Jurkat, Clone E6-1 (cell line): ENCODE measurements at places on chromosomes 6 and 20.

DNA sequence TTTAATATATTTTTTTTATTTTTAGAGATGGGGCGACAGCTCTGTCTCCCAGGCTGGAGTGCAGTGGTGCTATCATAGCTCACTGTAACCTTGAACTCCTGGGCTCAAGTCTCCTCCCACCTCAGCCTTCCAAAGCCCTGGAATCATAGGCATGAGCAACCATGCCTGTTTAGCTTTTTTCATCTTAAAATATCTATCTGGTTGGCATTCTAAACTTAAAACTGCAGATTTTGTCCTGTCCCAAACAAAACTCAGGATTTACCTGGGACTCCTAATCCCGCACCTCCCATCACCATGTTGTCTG is 124.7 kb downstream of the SULF2 start:
- no peak for DNase-seq

GRCh38 chr20:41902346-41902745 is 284.2 kb upstream of the CHD6 start:
- DNase-seq = no peak

DNA sequence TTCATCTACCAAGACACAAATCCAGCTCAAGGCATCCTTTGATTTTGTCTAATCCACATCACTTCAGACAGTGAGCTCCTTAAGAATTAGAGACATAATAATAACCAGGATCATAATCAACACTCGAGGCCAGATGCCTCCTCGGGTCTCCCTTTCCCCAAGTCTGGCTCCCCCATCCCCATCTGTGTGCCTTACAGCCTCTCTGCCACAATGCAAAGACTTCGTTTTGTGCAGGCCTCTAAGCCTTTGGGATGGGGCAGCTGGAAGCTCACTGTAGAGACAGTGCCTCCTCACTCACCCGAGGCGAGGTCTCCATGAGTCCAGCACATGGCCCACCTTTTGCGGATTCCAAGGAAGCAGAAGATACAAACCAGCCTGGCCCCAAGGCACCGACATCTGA is 30.3 kb downstream of the LRFN2 start:
- DNase-seq = no peak

DNA sequence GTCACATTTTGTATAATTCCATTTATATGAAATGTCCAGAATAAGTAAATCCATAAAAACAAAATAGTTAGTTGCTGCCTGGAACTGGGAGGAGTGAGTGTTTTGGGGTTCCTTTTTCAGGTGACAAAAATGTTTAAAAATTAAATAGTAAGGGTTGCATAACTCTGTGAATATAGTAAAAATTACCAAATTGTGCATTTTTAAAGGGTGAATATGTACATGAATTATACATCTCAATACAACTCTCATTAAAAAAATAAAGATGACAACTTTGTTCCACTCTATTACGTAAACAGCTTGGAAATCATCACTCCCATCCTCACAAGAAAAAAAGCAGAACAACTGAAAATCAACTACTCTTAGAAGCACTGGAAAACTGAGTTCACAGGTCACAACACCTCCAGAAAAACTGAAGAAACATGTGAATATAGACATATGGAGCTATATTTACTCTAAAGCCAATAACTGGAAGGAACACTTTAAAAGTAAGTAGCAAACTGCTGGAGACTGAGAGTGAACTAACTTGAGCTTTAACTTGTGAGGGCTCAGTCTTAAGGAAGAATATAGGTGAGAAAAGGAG is 40.0 kb downstream of the RANBP9 start:
- no peak for DNase-seq

- no peak for DNase-seq
Measured at GRCh38 chr6:116447052-116447451, 14.1 kb upstream of the CALHM6 start.

- no peak for DNase-seq
Measured at GRCh38 chr6:71481801-71482200, 193.2 kb downstream of the OGFRL1 start.

DNA sequence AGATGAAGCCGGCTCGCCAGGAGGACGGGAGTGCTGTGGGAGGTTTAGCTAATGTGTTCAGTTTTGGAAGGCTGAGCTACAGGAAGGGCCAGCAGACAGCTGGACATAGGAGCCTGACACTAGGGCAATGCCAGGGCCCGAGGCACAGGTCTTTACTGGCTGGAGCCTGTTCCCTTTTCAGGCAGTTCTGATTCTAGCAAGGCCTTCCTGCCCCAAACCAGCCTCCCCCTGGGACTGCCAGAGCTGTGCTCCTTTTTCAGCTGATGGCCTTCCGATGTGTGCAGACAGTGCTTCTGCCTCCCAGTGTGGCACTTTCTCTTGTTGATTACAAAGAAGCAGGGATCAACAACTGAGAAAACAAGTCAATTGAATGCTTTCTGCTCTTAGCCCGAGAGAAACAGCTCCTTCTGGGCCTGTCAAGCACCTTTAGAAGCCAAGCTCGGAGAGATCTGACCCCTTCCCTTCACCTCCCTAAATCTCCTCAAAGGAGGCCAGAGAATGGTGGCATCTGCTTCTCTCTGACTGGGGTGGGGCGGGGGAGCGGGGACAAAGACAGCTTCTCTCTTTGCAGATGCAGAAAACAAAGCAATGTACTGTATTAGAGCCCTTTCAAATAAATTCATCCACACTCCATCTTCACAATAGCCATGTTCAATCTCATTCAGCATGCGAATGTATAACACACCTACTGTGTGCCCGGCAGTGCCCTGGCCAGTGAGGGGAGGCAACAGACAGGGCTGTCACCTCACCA is 63.2 kb downstream of the RAB44 start:
- no peak for DNase-seq

DNA sequence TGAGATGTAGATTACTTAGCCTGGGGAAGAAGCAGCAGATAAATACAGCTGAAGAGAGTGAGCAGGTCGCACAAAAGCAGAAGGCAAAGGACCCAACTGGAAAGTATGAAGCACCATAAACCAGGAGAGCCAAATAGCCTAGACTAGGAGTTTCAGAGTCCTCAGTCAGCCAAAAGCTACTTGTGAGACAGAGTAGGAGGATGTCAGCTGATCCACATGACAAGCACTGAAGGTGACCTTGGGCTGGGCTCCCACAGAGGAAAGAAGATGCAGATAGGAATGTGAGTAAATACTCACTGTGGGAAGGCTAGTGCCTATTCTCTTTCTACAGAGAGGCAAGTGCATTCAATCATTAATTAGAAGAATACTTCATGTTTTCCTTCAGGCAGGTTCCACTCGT is 274.0 kb upstream of the POU3F2 start:
- DNase-seq = no peak

- DNase-seq = peak; percentile 74
Measured at GRCh38 chr6:42007286-42008137, 42.8 kb upstream of the TAF8 start.

DNA sequence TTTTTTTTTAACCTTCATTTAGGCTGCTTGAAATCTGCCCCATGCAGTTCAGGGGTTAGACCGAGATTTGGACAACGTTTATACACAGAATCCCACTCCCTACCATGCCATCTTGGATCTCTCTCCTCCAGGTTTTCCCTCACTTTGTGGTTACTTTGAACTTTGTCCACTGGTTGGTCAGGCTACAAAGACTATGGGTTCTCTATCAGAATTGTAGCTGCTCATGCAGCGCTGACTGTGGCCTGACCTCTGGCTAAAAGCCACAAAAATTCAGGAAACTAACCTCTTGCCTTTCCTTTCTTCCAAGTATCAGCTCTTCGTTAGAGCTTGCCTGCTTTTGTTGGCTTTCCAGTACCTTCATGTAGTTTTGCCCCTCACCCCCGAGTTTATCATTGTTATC is 44.9 kb upstream of the KCNG1 start:
- no peak for DNase-seq

- DNase-seq = peak; percentile 52
Measured at GRCh38 chr6:37102299-37103168, 67.4 kb upstream of the PIM1 start.

- DNase-seq = no peak
Measured at GRCh38 chr6:53646606-53647005, 18.9 kb downstream of the KLHL31 start.

DNA sequence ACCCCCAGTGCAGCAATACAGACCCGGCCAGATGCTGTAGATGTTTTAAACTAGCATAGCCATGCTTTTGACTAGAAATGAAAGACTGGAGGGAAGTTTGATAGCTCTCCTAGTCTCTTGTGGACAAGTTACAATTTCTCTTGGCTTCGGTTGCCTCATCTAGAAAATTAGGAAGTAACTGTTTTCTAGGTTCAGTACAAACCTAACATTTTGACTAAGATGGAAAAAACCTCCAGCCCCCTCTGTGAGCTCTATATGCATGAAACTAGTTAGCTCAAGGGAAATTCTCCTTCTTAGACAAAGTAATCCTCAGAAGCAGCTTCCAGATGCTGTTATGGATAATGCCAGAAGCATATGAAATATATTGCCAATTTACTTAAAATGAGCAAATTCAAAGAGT is 86.6 kb downstream of the RNF144B start:
- DNase-seq = no peak

DNA sequence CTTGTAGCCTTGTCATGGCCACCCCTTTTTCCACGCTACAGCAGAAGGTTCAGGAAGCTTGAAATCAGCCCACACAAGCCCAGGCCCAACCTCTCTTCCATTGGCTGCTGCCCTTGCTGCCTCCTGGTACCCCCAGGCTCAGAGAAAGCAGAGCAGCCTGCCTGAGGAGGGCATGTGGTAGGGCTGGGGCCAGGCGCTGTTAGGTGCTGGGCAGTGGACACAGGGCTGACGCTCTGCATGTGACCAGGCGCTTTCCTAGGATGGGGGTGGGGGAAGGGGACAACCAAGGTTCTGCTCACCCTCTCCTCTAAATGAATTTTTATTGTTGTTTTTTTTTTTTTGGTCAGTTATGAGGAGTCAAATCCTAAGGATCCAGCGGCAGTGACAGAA is 36.3 kb upstream of the ID1 start:
- no peak for DNase-seq

DNA sequence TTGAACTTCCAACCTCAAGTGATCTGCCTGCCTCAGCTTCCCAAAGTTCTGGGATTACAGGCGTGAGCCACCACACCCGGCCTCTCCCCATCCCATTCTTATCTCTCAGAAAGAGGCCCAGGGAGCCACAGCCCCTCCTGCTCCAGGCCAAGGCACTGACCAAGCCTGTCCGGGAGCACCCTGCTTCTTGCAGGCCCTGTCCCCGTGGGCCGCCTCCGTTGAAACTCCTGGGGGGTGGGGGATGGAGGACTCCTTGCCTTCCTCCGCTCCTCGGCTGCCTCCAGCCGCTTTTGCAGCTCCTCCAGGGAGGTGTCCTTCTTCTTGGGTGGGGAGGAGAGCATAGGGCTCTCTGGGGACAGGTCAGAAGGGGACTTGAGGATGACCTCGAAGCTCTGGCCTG is 9.7 kb downstream of the STMN3 start:
- no peak for DNase-seq

DNA sequence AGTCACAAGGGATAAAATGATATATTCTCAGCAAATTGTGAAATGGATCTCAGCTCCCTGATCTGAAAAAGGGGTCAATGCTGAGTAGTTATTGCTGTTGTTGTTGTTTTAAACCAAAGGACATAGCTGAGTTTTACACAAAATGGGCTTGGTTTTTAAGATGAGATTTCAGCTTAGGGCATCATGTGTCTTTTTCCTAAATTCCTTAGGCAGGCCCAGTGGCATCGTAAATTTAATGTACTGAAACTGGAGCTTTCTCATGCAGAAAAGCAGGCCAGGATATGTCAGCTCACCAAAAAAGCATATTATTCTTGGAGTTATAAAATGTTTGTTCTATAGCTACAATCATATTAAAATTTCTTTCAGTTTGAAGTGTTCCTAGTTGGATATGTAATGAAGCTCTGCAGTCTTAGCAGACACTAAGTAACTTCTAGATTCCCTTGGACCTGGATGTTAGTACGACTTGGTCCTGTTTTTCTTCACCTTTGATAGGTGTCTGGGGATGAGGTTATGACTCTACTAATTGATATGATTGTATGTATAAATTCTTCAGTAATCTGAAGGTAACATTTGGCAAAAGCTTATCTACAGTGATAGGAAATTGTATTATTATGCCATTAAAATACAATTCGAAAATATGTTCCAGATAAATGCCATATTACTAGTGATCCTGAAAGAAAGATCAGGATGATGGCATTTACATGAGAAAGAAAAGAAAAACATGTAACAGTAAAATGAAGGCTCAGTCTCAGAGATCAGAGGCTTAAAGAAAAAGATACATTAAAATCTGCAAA is 663.3 kb downstream of the RFPL4B start:
- DNase-seq = no peak

GRCh38 chr6:46048646-46049297 is 33.1 kb upstream of the CLIC5 start:
- no peak for DNase-seq

GRCh38 chr20:19765913-19766312 is 7.9 kb downstream of the RIN2 start:
- no peak for DNase-seq

DNA sequence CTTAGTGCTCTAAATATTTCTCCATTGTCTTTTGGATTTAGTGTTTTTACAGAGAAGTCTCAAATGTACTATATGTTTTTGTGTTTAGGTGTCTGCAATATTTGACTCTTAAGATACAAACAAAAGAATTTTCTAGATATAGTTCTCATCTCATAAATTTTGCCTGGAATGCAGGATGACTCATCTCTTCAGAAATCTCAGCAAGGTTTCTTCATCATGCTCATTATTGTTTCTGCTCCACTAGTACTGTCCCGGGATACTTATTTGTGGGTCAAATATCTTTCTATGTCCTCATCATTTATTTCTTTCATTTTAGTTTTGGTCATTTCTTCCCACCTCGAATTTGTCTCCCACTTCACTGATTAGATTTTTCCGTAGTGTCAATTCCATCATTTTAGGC is 9.5 kb downstream of the AHI1 start:
- DNase-seq = no peak

- no peak for DNase-seq
Measured at GRCh38 chr6:142026471-142026870, 106.3 kb upstream of the GJE1 start.

DNA sequence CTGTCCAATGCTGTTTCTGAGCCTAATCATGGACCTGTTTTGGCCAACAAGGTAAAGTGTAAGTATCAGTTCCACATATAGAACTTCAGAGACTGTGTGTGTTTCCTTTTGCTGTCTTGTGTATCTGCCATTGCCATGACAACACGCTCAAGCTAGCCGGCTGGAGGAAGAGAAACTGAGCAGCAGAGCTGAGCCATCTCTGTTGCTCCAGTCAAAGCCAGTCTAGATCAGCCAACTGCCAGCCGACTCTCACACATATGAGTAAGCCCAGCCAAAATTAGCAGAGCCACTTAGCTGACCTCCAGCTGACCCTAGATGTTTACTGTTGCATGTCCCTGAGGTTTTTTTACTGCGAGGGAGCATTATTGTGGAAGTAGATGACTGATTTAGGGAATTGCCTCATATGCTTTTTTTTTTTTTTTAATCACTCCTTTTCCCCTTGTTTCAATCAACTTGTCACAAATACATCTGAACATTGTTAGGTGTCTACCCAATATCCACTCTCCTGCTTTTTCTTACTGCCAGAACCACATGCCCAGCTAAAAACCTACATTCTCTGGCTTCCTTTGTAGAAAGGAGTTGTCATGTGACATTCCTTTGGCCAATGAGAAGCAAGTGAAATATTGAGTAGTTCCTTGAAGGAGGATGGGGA is 304.3 kb upstream of the SUPT3H start:
- peak; percentile 59 for DNase-seq

- no peak for DNase-seq
Measured at GRCh38 chr20:60967431-60968316, 284.4 kb upstream of the CDH4 start.
